Sigmoid colon (tissue), 7 donors: ENCODE measurements at places on chromosomes 13 and 19. TPM values are rescaled to one million over a fixed set of nuclear protein-coding genes. Genes with fewer than 3 reads are reported as not detected.

GRCh38 chr13:105814219-105814901 lies 721.1 kb downstream of the EFNB2 start:
- H3K27me3 ChIP-seq = no peaks in the 10 kb centered on the region
- H3K4me1 ChIP-seq = no peaks in the 10 kb centered on the region
- no peak overlapping the region for H3K4me3 ChIP-seq
- DNase-seq = no peak
- H3K27ac ChIP-seq = no peak overlapping the region
- H3K36me3 ChIP-seq = no peaks in the 10 kb centered on the region

- H3K27me3 ChIP-seq = no peaks in the 10 kb centered on the region
- H3K4me3 ChIP-seq = no peak overlapping the region
- DNase-seq = no peak
- peaks cover 55% of the 10 kb centered on the region for H3K36me3 ChIP-seq
- H3K27ac ChIP-seq = peak overlapping the region; percentile 98
Measured at GRCh38 chr19:11176466-11177193, 20.7 kb downstream of the KANK2 start.

GRCh38 chr13:48189171-48189570 lies 43.8 kb upstream of the ITM2B start:
- no peak overlapping the region for H3K4me3 ChIP-seq
- no peaks in the 10 kb centered on the region for H3K36me3 ChIP-seq
- H3K27ac ChIP-seq = no peak overlapping the region
- no peaks in the 10 kb centered on the region for H3K27me3 ChIP-seq

GRCh38 chr19:496112-496665 lies at the start of gene MADCAM1:
MADCAM1 (plus strand) TSS chr19:496486; CDS start chr19:496500, 14 bp downstream.
- no peak within 1 kb of the TSS for H3K27ac ChIP-seq
- H3K4me1 ChIP-seq = no peaks in the 10 kb centered on the region
- H3K4me3 ChIP-seq = no peak within 1 kb of the TSS
- no peak for DNase-seq

GRCh38 chr13:113837560-113838355 lies 26.1 kb downstream of the GAS6 start:
- H3K27me3 ChIP-seq = no peaks in the 10 kb centered on the region
- H3K4me3 ChIP-seq = peak overlapping the region; percentile 22
- peaks cover 49% of the 10 kb centered on the region for H3K4me1 ChIP-seq
- peaks cover 11% of the 10 kb centered on the region for H3K36me3 ChIP-seq
- H3K27ac ChIP-seq = peak overlapping the region; percentile 94

- H3K36me3 ChIP-seq = no peaks in the 10 kb centered on the region
- no peak overlapping the region for H3K27ac ChIP-seq
- DNase-seq = no peak
- H3K4me3 ChIP-seq = no peak overlapping the region
Measured at GRCh38 chr19:15717809-15718208, 10.0 kb upstream of the OR10H2 start.

DNA sequence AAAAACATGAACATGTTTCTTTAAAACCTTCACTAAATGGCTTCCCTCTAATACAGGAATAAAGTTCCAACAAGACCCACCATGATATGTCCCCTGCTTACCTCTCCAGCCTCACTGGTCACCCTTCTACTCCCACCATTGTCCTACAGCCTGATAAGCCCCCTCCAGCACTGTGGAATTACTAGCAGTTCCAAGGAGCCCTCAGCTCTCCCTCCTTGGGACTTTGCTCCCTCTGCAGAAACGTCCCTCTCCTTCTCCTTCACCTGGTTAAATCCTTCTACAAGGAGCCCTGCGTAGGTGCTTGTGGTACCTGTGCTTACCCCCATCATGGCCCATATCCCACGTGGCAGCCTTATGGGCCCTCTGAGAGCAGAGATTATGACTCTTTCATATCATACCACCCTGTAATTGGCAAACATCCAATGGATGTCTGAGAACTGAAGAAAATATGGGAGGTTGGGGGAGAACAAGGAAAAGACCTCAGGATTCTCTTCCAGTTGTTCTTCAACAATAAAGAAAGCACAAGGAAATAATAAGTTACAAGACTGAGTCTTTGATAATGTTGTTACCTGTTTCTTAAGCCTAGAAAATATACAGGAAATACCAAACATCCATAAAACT lies 26.1 kb upstream of the DOCK9 start:
- H3K27me3 ChIP-seq = no peaks in the 10 kb centered on the region
- H3K4me3 ChIP-seq = no peak overlapping the region
- H3K4me1 ChIP-seq = peaks cover 14% of the 10 kb centered on the region
- DNase-seq = no peak
- no peak overlapping the region for H3K27ac ChIP-seq
- no peaks in the 10 kb centered on the region for H3K36me3 ChIP-seq

DNA sequence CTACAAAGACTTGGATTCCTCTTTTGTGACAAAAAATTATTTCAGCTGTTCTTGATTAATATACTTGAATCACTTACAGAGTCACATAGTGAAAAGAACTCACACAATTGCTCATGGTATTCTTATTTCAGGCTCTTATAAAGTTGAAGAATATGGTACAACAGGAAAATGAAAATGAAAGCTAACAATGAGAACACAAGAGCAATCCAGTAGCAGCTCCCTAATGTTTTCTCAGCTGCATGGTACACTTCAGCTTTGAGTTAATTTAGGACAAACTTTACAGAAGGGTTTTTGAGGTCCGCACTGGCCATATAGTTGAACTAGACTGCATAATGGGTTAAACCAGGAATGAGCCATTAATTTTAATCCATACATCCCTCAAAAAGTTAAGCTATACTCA lies 1261.8 kb downstream of the SLITRK5 start:
- no peak for DNase-seq
- H3K36me3 ChIP-seq = no peaks in the 10 kb centered on the region
- H3K27me3 ChIP-seq = no peaks in the 10 kb centered on the region
- no peaks in the 10 kb centered on the region for H3K4me1 ChIP-seq

- H3K4me1 ChIP-seq = no peaks in the 10 kb centered on the region
- no peaks in the 10 kb centered on the region for H3K27me3 ChIP-seq
- H3K27ac ChIP-seq = no peak overlapping the region
- no peak overlapping the region for H3K4me3 ChIP-seq
- no peaks in the 10 kb centered on the region for H3K36me3 ChIP-seq
- no peak for DNase-seq
Measured at GRCh38 chr13:47413112-47413511, 516.3 kb upstream of the HTR2A start.

DNA sequence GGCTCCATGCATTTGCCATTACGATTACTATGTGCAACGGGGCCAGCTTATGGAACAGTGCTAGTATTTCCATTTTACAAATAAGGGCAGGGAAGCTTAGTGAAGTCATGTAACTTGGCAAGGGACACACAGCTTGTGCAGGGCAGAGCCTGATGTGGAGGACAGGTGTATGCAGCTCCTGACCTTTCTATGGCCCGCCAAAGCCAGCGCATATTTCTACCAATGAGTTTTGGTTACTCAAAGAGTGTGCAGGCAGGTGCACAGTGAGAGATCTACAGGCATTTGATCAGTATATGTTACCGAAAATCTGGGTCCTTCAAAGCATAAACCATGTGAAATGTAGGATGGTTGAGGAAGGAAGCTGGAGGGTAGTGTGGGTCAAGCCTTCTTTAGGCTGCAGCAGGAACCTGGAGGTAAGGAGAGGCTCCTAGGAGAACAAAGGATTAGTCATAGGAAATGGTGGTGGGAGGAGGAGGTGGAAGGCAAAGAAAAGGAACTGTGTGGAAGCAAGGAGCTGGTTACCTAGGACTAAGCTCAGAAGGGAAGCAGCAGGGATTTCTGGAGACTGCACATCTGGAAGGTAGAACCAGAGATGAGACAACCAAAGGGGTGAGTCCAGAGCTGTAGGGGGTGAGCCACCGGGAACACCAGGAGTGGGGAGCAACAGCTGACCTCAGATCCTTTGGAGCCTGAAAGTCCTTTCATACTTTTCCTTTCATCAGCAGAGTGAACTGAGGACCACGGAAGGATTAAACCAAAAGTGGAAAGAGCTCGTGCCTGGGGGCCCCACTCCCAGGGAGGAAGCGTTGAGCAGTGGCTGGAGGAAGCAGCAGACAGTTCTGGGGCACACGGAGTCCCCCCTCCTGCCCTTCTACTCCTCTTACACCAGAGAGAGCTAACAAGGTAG lies 4.2 kb upstream of the PDX1 start:
- peaks cover 23% of the 10 kb centered on the region for H3K4me1 ChIP-seq
- H3K27me3 ChIP-seq = peaks cover 51% of the 10 kb centered on the region
- DNase-seq = no peak

GRCh38 chr13:97068151-97068550 lies 73.9 kb upstream of the OXGR1 start:
- H3K27ac ChIP-seq = no peak overlapping the region
- H3K27me3 ChIP-seq = no peaks in the 10 kb centered on the region
- H3K4me1 ChIP-seq = no peaks in the 10 kb centered on the region
- DNase-seq = no peak
- no peaks in the 10 kb centered on the region for H3K36me3 ChIP-seq

- no peaks in the 10 kb centered on the region for H3K36me3 ChIP-seq
- H3K4me3 ChIP-seq = no peak overlapping the region
- DNase-seq = peak; percentile 78
Measured at GRCh38 chr13:89279374-89279773, 1608.2 kb downstream of the SLITRK5 start.

DNA sequence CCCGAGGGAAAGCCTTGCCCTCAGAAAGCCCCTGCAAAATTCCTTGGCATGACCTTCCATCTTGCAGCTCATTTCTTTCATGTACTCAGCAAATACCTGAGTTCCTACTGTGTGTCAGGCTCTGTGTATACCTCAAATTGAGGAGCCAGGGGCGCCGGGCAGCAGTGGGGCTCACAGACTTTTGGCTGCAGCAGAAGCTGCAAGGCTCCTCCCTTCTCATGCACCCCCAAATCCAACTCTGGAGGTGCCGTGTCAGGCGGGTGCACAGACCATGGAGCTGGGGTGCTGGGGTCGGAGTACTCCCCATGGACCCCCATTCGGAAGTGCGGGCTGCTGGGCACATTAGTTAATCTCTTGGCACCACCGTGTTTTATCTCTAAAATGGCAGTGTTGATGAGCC lies 72.3 kb downstream of the COL4A2 start:
- H3K4me3 ChIP-seq = no peak overlapping the region
- DNase-seq = no peak
- H3K27me3 ChIP-seq = no peaks in the 10 kb centered on the region
- H3K4me1 ChIP-seq = peaks cover 67% of the 10 kb centered on the region

DNA sequence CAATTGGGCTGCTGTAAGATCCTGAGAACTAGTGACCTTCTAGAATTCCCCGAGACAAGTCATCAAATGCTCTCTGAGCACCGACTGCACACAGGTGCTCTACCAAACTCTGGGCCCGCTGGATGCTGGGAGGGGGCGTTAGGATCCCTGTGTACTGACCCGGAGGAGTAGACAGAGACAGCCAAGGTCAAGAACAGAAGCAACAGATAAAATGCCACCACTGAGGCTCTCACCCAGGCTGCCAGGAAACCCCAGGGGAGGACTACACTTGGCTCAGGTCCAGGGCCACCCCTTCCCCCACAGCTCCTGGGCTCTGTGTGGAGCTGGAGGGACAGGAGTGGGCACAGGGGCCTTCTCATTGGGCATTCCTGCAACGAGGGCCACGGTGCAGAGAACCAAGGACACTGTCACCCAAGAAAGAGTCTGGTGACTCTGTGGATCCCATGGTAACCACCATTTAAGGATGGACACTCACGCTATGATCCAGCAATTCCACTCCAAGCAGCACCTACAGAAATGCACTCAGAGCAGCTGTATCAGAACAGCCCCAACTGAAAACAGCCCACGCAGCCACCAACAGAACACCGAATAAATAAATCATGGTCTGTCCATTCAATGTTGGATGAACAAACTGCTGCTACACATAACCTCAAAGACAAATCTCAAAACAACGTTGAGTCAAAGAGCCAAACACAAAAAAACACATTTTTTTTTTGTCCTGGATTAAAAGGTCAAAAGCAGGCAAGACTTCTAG lies 16.8 kb upstream of the SLC35E1 start:
- H3K27ac ChIP-seq = peak overlapping the region; percentile 72
- no peaks in the 10 kb centered on the region for H3K36me3 ChIP-seq
- no peak overlapping the region for H3K4me3 ChIP-seq
- no peaks in the 10 kb centered on the region for H3K27me3 ChIP-seq

DNA sequence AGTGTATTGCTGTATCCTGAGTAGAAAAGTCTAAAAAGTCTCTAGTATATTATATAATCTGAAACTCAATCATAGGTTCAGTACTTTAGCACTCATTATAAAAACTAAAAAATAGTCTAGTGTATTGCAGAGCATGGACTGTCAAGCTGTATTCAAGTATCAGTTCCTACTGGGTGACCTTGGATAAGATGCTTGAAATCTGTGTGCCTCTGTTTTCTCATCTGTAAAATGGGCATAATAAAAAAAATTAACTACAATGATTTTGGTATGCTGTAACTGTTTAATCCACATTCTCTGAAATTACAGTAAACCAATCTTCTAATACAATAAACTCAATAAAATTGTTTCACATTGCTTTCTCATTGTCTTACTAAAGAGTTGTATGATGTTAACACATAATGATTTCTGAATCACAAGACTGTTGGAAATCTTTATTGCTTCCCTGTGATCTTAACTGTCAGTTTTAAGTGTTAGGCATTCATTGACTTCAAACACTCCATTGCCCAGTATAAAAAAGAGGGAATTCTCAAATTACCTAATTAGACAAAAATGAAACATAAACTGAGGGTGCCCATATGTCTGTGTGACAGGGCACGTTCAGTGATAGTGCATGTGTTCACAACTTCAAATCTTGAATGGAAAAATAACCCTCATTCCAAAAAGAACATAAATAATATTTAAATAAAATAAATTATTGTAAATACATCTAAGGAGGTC lies 2.2 kb downstream of the STARD13 start:
- H3K4me3 ChIP-seq = peak overlapping the region; percentile 62
- no peaks in the 10 kb centered on the region for H3K27me3 ChIP-seq
- peaks cover 64% of the 10 kb centered on the region for H3K4me1 ChIP-seq
- DNase-seq = no peak

DNA sequence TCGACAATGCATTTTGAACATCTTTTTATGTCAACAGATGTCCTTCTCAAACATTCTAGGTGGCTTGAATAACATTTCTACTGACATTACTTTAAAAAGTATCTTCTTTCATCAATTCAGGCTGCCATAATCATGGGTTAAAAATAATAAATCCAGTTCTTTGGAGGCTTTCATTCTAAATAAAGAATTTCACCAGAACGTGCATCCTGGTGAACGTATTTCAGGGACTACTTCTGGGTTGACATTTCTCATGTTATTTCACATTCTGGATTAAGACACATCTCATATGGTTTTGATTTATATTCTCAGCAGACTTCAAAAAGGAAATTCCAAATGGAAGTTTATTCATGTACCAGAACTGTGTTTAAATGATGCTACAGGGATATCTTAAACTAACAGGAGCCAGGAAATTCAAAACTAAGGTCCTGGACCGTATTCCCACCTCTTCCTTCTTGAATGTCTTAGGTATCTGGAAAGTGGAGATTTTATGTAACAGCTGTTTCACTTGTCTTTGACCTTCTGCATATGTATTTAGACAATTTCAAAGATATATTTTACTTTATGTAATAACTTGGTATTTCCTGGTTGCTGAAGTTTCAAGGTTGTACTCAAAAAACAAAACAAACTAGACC lies 107.2 kb downstream of the STARD13 start:
- H3K4me3 ChIP-seq = no peak overlapping the region
- H3K36me3 ChIP-seq = no peaks in the 10 kb centered on the region
- no peaks in the 10 kb centered on the region for H3K27me3 ChIP-seq
- H3K27ac ChIP-seq = no peak overlapping the region

Gene KDELR1
- total RNA-seq = 61.5 TPM

Gene VSTM1
- not detected for total RNA-seq

Gene CDC42EP5
- 13.3 TPM for total RNA-seq

Gene MATK
- not detected for total RNA-seq

Gene ONECUT3
- not detected for total RNA-seq

Gene LSR
- total RNA-seq = 0.68 TPM

Gene MYO16
- total RNA-seq = not detected

Gene OR7A5
- total RNA-seq = not detected

Gene GRK1
- 0.28 TPM for total RNA-seq
